ENCODE measurements at places on chromosomes 4 and X. TPM values are rescaled to one million over a fixed set of nuclear protein-coding genes. Genes with fewer than 3 reads are reported as not detected.
A peak's percentile ranks its signal among the peaks of the same experiment; 100 is the strongest.

GRCh38 chr4:15443371-15444160 lies 15.7 kb downstream of the C1QTNF7 start:
- DNase-seq = no peak

GRCh38 chrX:111284631-111285293 lies 14.5 kb upstream of the CAPN6 start:
- DNase-seq = no peak

GRCh38 chr4:96916711-96917110 lies 1076.8 kb downstream of the PDHA2 start:
- no peak for DNase-seq

- no peak for DNase-seq
Observed at GRCh38 chr4:44668526-44668925, 9.7 kb upstream of the GUF1 start.

- DNase-seq = no peak
Observed at GRCh38 chr4:1784395-1784788, 8.7 kb upstream of the FGFR3 start.

GRCh38 chr4:108483079-108483478 lies 137.3 kb upstream of the RPL34 start:
- no peak for DNase-seq

GRCh38 chrX:2781698-2782097 lies 29.9 kb downstream of the XG start:
- no peak for DNase-seq

The ZNF275 gene
- total RNA-seq = 11.0 TPM

DNA sequence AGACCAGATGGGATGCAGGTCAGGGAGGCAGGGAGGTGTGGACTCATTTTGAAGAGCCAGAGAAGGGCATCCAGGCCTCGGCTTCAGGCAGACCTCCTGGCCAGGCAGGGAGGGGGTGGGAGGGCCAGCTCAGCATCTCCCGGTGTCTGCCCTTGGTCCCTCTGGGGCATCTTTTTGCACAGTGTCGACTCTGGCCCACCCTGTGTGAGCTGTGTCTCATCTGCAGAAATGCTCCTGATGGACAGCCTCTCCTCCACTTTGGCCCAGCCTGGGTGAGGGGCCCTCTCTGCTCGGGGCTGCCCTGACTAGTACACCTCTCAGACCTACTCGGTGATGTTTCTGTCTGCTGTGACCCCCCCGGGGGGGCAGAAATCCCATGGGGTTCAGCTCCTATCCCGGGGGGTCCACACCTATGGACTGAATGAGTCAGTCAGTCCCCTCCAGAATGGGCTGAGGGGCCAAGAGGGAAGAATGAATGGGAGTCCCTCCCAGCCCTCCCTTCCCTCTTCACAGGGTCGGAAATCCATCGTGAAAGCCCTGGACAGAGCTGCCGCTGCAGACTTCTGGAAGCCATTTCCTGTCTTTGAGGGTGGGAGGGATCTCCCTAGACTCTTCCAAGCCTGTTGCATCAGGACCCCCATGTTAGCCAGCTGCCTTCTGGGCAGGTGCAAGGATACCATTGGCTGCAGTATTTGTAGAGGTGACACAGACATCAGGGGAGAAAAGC lies 196.7 kb upstream of the PSAPL1 start:
- DNase-seq = no peak

DNA sequence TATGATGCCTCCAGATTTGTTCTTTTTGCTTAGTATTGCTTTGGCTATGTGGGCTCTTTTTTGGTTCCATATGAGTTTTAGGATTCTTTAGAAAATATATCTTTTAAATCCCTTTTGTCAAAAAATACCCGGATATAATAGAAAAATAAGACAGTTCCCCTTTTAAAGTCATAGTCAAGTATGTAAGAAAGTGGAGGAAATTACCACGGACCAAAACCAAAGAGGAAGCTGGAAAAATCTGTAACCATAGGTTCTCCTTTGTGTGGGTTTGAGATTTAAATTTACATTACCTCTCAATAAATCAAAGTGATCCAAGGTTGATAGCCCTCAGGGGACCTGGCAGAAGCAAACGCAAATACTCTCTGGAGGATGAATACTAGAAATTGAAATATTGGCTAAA lies 58.3 kb upstream of the PACRGL start:
- DNase-seq = no peak

- DNase-seq = no peak
Observed at GRCh38 chr4:38572793-38573192, 91.2 kb upstream of the KLF3 start.

GRCh38 chrX:10507181-10507580 lies 113.2 kb downstream of the MID1 start:
- peak; percentile 16 for DNase-seq
